Hair follicle dermal papilla cell (primary cell): ENCODE measurements at places on chromosomes 5 and 9. TPM values are rescaled to one million over a fixed set of nuclear protein-coding genes. Genes with fewer than 3 reads are reported as not detected.

TPD52L3 gene
- total RNA-seq = not detected in 2 replicates

NKD2 gene
- not detected in 2 replicates for total RNA-seq

IFNA2 gene
- total RNA-seq = not detected in 2 replicates

ZNF474 gene
- 0.32 and 0.49 TPM in 2 replicates for total RNA-seq

NUP155 gene
- total RNA-seq = 26.2 and 31.5 TPM in 2 replicates

SV2C gene
- total RNA-seq = not detected in 2 replicates

BTNL3 gene
- total RNA-seq = not detected in 2 replicates

PDZD2 gene
- 0.81 and 6.0 TPM in 2 replicates for total RNA-seq

SOHLH1 gene
- not detected in 2 replicates for total RNA-seq

PURA gene
- total RNA-seq = 28.3 and 32.5 TPM in 2 replicates

PTGDS gene
- total RNA-seq = 16.9 and 20.2 TPM in 2 replicates

TLR4 gene
- 2.1 and 3.2 TPM in 2 replicates for total RNA-seq

ARL14EPL gene
- total RNA-seq = 0.32 TPM in 1 of 2 replicates, not detected in the other

DMRT2 gene
- total RNA-seq = 0.16 and 0.36 TPM in 2 replicates

PCDHB14 gene
- 0.61 and 1.3 TPM in 2 replicates for total RNA-seq

MEF2C gene
- total RNA-seq = 30.8 and 34.6 TPM in 2 replicates

DAPK1 gene
- total RNA-seq = 21.5 and 27.7 TPM in 2 replicates

GPRIN1 gene
- total RNA-seq = 3.4 and 3.9 TPM in 2 replicates

PCDHGA5 gene
- total RNA-seq = 3.2 and 4.0 TPM in 2 replicates

RGS7BP gene
- under 0.01 TPM in 1 of 2 replicates, not detected in the other for total RNA-seq

NTRK2 gene
- 3.1 and 3.5 TPM in 2 replicates for total RNA-seq

CENPP gene
- total RNA-seq = 2.4 and 3.4 TPM in 2 replicates

DBH gene
- not detected in 2 replicates for total RNA-seq

PCDHA2 gene
- 0.12 and 0.16 TPM in 2 replicates for total RNA-seq

SLC46A2 gene
- total RNA-seq = not detected in 2 replicates

PCDHB6 gene
- 0.49 and 0.73 TPM in 2 replicates for total RNA-seq

GHR gene
- 2.9 and 5.2 TPM in 2 replicates for total RNA-seq

NR2F1 gene
- total RNA-seq = 23.2 and 25.5 TPM in 2 replicates

SPATA9 gene
- 0.16 and 0.61 TPM in 2 replicates for total RNA-seq

TTC23L gene
- total RNA-seq = 0.24 and 0.32 TPM in 2 replicates

ZSWIM6 gene
- 10.6 and 12.5 TPM in 2 replicates for total RNA-seq

NDOR1 gene
- total RNA-seq = 5.1 and 6.8 TPM in 2 replicates

TAF11L5 gene
- total RNA-seq = not detected in 2 replicates

GABRA6 gene
- total RNA-seq = not detected in 2 replicates

SNAPC3 gene
- total RNA-seq = 40.7 and 49.7 TPM in 2 replicates

TIMD4 gene
- not detected in 2 replicates for total RNA-seq

MARVELD2 gene
- total RNA-seq = 2.9 and 3.3 TPM in 2 replicates

OR1J2 gene
- total RNA-seq = 0.24 and 0.32 TPM in 2 replicates

TMEM232 gene
- 1.6 and 4.9 TPM in 2 replicates for total RNA-seq

RGS14 gene
- total RNA-seq = 0.49 and 1.7 TPM in 2 replicates

BAAT gene
- 0.12 TPM in 1 of 2 replicates, not detected in the other for total RNA-seq

PRELID2 gene
- 10.4 and 10.9 TPM in 2 replicates for total RNA-seq

ZNF608 gene
- total RNA-seq = 31.0 and 57.8 TPM in 2 replicates

CDH18 gene
- 0.32 TPM in 1 of 2 replicates, not detected in the other for total RNA-seq

ACER2 gene
- 1.1 TPM in 2 replicates for total RNA-seq

EPB41L4B gene
- total RNA-seq = 0.32 and 0.36 TPM in 2 replicates

PTPA gene
- total RNA-seq = 92.5 and 93.4 TPM in 2 replicates
